ENCODE measurements at places on chromosomes 11 and 22.

GRCh38 chr11:1978720-1979473, 18.7 kb downstream of the H19 start:
- no peak for DNase-seq

- no peak for DNase-seq
Observed at GRCh38 chr11:57979532-57980079, 44.1 kb upstream of the OR9Q1 start.

DNA sequence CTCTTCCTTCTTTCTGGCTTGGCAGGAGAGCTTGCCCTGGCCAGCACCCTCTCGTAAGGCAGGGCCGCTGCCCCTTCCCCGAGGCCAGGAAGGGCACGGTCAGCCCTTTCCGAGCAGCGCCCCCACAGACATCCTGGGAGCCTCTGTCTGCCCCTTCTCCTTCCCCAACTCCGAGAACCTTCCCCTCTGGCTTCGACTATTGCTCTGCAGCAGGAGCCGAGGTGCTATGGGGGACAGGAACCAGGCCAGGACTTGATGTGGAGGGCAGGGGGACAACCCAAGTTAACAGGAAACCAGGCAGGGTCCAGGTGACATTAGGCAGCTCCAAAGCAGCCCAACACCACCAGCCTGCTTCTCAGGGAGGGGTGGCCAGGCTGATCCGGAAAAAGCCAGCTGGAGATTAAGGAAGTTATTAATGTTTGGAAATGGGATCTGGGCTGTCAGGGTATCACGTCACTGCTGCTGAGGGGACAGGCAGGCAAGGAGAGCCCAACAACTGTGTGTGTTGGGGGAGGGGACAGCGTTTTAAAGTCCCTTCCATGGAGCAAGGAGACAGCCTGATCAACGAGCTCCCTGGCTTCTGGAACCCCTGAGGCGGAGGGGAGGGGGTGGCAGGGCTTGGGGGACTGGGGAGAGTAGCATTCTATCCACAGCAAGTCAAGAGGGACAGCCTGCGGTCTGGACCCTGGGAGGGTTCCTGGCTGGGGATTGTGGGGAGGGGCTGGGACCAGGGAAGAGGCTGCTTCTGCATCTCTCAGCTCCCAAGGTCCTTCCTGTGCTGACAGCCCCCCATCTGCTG, 27.3 kb downstream of the SYT7 start:
- DNase-seq, result peak; percentile 77

DNA sequence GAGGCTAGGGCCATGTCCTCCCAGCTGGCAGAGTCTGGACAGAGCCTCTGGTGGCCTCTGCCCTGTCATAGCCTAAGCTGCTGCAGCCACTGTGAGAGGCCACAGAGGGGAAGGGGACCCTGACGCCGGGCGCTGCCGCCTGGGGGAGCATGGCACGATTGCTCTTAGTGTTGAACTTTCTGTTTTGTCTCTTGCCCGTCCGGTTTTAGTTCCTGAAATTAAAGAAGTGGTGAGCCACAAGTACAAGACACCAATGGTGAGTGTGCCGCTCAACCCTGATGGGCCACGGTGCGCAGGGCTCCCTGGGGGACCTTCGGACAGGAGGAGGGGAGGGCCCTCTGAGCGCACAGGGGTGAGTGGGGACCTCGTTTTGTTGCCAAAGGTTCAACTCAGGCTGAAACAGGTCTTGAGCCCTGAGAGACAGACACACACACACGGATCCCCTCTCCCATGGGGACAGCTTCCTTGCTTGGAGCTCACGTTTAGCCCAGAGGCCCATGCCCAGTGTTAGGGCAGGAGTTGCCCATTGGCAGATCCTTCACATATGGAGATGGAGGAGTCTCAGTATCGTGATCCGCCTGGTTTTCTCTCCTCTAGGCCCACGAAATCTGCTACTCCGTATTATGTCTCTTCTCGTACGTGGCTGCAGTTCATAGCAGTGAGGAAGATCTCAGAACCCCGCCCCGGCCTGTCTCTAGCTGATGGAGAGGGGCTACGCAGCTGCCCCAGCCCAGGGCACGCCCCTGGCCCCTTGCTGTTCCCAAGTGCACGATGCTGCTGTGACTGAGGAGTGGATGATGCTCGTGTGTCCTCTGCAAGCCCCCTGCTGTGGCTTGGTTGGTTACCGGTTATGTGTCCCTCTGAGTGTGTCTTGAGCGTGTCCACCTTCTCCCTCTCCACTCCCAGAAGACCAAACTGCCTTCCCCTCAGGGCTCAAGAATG, 23.8 kb downstream of the MYBPC3 start:
- DNase-seq, result no peak

DNA sequence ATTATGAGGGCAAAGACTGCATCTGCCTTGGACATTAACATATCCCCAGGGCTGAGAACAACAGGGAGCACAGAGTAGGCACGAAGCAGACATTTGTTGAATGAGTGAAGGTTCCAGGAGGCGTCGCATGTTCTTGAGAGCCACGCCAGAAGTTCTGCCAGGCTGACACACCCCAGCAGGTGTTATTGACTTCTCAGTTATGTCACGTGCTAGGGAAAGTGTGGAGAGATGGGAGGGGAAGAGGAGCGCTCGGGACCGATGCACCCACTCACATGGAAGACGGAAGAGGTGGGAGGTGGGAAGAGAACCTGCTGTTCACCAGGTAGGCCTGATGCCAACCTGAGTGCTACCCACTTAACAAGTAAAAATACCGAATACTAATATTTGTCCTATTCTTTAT, 232.8 kb downstream of the LARGE1 start:
- no peak for DNase-seq

GRCh38 chr11:7220636-7221035, 31.1 kb upstream of the SYT9 start:
- DNase-seq, result no peak

- DNase-seq, result no peak
Observed at GRCh38 chr22:36612458-36612857, 83.5 kb upstream of the EIF3D start.

GRCh38 chr11:118696673-118697226, 17.3 kb upstream of the TREH start:
- DNase-seq, result no peak

- DNase-seq, result no peak
Observed at GRCh38 chr11:2114430-2115241, 24.6 kb downstream of the IGF2 start.

- no peak for DNase-seq
Observed at GRCh38 chr11:110818032-110818687, 105.9 kb upstream of the ARHGAP20 start.

- no peak for DNase-seq
Observed at GRCh38 chr11:59259047-59259446, 46.3 kb upstream of the MPEG1 start.

GRCh38 chr11:125517116-125517770, 21.2 kb upstream of the FEZ1 start:
- no peak for DNase-seq

- no peak for DNase-seq
Observed at GRCh38 chr11:15227011-15227410, 112.3 kb downstream of the INSC start.

DNA sequence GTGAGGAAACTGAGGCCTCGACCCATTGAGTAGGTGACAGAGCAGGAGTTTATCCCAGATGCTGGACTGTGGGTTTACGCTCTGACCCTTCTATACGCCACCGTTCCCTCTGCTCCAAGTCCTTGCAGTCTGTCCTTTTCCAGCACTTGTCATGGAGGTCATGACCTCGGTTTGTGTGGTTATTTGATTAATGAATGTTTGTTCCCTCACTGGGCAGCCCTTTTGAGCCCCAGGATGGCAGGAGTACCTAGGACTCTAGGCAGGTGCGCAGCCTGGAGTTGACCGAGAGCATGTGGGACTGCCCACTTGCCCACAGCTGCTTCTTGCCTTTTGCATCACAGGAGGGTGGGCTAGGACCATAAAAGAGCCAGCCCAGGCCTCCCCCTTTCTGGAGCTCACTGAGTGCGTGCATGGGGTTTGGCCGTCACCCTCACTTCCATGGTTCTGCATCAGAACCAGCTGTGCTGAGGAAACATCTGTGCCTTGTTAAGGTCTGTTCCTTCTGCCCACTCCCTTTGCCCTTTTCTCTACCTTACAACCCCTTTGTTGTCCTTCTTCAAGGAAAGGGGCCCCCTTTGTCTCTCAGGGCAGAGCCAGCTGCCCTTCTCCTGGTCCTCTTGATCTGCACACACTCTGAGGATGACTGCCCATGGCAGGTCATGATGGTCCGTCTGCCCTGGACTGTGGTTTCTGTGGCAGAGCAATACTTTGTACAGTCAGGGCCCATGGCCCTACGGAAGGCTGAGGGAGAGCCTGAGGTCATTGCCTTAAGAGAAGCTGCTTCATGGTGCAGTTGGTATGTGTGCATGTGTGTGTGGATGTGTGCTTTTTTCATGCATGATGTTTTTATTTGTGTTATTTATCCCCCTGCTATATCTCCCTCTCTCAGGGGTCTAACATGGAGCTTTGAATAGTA, 38.2 kb downstream of the BMAL1 start:
- no peak for DNase-seq

- no peak for DNase-seq
Observed at GRCh38 chr11:34464591-34465051, 25.9 kb downstream of the CAT start.

DNA sequence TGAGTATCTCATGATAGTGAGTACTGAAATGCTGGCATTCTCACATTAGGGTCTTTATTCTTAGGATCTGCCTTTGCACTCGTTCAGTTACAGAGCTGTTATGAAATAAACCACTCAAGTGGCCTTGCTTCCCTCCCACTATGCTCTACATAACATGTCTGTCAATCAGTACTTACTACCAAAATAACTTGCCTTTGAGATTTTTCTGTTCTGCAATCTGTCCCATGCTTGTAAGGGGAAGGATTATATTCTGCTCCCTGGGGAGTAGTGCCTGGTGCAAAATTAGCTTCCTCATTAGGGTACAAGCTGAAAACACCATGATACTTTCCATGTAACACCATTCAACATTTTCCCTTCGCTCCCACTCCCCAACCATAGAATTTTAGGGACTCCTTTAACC, 1.9 kb upstream of the GRAP2 start:
- no peak for DNase-seq

GRCh38 chr22:40484906-40485669, 114.7 kb downstream of the SGSM3 start:
- no peak for DNase-seq

GRCh38 chr11:134362192-134362901, 30.6 kb downstream of the GLB1L2 start:
- no peak for DNase-seq

GRCh38 chr11:124874571-124875255, 9.5 kb downstream of the ROBO3 start:
- no peak for DNase-seq

- no peak for DNase-seq
Observed at GRCh38 chr11:45665933-45666647, 668 bp upstream of the CHST1 start.

- no peak for DNase-seq
Observed at GRCh38 chr22:29867851-29868250, 15.1 kb upstream of the MTMR3 start.

DNA sequence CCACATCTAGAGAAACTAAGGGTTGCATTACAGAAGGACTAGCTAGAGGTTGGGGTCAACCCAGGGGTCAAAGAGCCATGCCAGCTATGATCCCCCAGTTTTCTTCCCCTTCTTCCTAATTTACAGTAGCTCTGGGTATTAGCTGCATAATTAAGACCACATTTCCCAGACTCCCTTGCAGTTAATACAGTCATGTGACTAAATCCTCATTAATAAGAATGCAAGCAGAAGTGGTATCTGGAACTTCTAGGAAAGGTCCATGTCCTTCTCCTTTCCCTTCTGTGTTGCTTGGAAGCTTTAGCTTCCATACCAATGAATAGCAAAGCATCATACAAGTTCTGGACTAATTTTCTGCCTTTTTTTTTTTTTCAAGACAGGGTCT, 19.1 kb upstream of the LMO2 start:
- DNase-seq, result no peak

DNA sequence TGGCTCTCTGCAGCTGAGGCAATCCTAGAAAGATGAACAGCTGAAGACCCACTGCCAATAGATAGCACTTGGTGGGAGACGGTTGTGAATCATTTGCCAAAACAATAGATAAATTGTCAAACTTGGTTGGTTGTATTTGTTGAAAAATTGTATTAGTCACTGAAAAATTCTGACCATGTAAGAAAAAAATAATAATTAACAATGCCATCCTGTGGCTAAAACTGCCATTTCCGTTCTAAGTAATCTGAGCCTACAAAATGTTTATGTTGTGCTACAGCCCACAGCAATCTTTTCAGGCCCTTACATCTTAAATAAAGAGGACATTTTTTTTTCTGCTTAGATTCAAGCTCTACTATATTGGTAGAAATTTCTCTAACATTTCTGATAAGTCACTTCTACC, 103.2 kb upstream of the ANO3 start:
- DNase-seq, result no peak

DNA sequence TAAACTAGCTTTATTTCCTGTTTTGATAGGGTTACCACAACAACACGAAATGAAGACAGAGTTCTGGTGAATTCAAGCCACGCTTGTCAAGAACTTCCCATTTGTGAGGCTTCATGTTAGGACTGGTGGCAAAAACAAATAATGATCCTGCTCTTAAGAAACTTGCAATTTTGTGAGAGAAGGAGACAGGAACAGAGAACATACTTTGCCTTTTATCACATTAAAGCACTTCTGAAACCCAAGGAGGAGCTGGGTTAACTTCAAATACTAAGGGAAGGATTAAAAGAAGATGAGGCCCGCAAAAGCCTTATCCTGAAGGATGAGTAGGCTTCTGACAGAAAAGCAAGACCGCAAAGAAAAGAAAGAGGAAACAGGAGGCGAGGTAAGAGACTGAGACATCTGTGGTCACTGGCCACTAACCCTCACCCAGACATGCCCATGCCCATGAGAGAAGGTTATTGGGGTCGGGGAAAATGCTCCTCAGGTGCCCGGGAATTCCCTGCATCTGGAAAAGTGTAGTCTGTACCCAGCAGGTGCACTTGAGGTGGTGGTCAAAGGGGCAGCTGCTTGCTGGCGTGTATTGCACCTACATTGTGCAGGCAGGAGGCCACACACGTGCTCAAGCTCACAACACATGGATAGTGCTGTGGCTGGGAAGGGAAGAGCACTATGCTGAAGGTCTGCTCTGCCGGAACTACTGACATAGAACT, 50.5 kb downstream of the MAPK1 start:
- DNase-seq, result no peak

GRCh38 chr11:116862951-116863350, 25.5 kb upstream of the APOA1 start:
- DNase-seq, result no peak

DNA sequence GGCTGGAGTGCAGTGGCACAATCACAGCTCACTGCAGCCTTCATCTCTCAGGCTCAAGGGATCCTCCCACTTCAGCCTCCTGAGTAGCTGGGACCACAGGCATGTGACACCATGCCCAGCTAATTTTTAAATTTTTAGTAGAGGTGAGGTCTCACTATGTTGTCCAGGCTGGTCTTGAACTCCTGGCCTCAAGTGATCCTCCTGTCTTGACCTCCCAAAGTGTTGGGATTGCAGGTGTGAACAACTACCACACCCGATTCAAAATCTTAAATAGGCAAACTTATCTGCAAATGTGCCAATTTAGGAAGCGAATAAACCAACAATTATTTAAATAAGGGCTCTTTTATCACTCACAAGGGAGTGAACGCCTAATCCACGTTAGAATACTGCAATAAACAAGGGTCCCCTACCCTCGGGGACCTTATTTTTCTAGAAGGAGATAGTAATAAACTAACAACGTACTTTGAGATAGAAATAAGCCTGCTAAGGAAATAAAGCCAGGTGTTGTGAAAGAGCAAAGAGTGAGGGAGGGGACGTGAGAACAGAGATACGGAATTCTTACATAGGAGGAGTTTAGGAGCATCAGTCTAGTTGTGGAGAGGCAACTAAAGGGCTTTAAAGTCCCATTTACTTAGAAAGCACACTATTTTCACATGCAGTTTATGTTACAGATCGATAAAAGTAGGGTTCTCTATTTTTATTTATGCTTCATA, 3.0 kb upstream of the WEE1 start:
- no peak for DNase-seq
